T-helper 17 cell (primary cell): ENCODE measurements at places on chromosomes 7 and 10.

- no peak for DNase-seq
Observed at GRCh38 chr10:92834331-92834730, 14.0 kb upstream of the EXOC6 start.

- no peak for DNase-seq
Observed at GRCh38 chr7:122886357-122887081, at the start of gene CADPS2. TSS of gene CADPS2 (minus strand) at chr7:122886460. CDS start at chr7:122886337, 123 bp downstream.

- DNase-seq = peak; percentile 51
Observed at GRCh38 chr7:107579885-107580715, at the start of gene BCAP29. TSS of gene BCAP29 (plus strand) at chr7:107580246. CDS start at chr7:107580773, 527 bp downstream.

DNA sequence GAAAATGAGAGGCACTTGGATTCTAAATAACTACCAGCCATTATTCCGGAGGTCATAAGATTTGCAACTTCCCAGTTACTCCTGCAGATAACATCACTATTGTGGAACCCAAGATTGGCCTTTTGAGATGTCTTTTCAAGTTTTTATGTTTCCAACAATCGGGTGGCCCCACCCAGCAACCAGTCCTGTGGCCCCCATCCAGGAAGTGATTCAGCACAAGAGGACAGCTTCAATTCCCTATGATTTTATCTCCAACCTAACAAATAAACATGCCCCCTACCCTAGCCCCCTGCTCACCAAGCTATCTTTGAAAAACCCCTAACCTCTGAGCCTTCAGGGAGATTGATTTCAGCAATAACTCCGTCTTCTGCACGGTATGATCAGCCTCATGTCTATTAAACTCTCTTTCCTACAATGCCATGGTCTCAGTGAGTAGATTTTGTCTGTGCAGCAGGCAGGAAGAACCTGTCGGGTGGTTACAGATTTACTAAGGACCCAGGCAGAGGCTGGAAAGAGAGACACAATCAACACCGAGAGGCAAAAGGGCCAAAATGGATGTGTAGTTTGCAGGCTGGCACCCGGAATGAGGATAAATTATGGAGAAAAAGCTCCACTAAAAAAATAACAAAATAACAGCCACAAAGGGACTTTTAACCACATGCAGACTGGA, 83.9 kb upstream of the UNC5B start:
- no peak for DNase-seq

DNA sequence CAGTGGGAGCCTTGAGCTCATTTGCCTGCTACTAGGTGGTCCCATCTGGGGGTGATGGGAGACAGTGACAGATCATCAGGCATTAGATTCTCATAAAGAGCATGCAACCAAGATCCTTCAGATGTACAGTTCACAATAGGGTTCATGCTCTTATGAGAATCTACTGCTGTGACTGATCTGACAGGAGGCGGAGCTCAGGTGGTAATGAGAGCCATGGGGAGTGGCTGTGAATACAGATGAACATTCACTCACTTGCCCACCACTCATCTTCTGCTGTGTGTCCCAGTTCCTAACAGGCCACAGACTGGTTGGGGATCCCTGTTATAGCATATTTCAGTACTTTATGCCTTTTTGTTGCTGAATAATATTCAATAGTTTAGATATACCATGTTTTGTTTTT, 6.6 kb upstream of the UBE2D1 start:
- no peak for DNase-seq

GRCh38 chr10:49189422-49189821, 1.2 kb upstream of the TMEM273 start:
- DNase-seq = no peak

DNA sequence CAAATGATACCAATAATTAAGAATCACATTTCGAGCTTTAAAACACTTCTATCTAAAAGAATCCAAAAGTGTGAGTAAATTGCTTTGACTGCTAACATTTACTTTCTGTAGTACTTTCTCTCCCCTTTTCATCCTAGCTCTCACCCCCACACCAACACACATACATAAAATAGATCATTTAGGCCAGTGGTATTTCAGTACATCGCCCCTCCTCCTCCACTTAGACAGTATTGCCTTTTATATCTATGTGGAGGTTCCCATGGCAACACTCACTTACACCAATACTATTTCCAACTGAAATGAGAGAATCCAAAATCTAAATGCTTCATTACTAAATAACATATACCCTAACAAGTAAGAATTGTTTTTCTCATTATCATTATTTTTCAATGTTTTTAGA, 58.9 kb downstream of the HIBADH start:
- no peak for DNase-seq
